ENCODE measurements at places on chromosomes 7 and 10. TPM values are rescaled to one million over a fixed set of nuclear protein-coding genes. Genes with fewer than 3 reads are reported as not detected.

DNA sequence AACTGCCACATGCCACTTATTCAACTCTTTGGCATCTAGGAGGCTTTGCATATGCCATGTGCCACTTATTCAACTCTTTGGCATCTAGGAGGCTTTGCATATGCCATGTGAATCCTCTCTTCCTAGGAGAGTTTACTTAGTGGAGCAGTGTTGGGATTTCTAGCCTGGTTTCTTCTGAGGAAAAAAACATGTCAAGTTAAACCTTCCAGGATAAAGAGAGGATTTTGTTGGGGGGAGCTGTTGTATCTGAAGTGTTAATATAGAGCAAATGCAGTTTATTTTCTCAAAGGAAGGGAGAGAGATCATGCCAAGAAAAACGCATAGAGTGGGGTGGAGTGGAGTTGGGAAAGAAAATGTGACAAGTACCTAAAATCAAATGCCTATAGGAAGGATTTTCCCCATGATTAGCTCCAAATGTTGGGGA, 91.5 kb downstream of the MCU start:
- DNase-seq, result no peak

- DNase-seq, result no peak
These were observed 85.4 kb downstream of the MKX start for GRCh38 chr10:27660268-27660667.

DNA sequence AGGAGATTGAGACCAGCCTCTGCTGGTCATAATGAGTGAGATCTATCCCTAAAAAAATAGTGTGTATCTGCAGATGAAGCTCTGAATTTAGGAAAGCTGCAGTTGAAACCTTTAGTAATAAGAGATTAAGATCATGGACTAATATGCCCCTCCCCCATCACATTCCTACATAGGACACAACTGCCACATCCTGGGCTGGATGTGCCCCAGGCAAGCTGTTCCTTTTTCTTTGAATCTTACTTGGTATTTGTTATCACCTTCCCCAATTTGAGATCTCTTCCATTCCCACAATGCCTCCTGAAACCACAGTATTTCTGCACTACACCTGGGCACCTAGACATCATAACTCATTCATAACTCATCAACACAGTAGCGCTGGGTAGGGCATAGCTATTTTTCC, 74.1 kb downstream of the DOCK1 start:
- no peak for DNase-seq

DNA sequence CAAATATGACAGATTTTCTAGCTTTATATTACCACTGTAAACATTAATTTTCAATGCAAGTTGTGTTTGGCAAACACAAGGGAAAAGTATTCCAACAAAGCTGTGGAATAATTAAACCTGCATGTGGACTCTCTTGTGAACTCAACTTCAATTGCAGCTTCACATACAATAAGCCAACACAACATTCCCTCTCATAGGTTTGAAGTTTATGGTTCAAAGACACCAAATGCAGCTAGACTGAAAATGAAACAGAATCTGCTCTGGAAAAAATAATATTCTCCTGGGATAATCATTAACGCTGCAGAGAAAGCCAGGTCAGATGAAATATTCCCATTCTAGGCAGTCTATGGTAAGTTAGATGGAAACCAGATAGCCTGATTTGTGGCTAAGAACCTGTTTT, 105.8 kb upstream of the VIPR2 start:
- DNase-seq, result no peak

DNA sequence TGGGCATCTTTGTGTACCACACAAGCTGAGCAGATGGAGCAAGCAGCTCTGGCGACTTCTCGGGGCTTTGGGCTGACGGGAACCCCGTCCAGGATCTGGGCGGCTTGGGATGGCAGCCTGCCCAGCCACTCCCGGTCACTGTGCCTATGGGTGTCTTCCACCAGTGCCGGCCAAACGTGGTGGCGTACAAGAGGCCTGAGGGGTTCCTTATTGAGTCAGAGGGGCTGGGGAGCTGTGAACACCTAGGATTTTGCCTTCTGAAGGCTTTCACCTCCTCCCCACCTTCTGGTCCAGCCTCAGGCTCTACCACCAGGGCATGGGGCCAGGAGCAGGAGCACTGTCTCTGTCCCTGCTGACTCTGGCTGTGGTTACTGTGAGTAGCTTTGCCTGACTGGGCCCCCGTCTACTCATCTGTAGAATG, 71.8 kb upstream of the PPIF start:
- no peak for DNase-seq

DNA sequence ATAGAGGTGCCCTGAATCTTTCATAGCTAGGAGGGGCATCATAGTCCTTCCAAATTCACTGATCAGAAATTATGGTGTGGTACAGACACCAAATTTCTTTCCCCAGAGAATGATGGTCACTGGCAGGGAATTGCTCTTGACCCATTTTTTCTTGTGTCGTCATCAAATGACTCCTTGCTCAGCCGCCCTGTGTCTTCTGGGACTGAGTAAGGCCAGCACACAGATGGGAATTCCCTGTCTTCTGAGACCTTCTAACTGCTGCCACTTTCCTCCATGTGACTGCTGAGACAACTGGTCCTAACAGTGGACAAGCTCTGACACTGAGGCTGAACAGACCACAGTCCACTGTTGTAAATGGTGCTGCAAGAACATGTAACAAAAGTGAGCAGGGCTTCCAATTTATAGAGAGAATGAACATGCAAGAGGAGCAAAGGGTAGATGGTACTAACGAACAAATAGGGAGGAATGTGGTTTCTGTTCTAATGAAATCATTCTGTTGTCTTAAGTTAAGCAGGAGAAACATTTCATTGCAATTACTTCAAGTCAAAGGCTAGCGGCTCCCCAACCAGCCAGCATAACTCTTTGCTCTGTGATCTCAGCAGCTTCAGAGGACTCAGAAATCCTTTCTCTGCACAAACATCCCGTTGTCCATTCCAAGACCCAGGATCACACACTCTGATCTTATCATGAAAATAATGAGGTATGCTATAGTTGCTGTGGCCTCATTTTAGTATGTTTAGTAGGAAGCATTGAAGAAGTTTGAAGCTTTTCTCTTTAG, 235.9 kb upstream of the PRSS1 start:
- no peak for DNase-seq

DNA sequence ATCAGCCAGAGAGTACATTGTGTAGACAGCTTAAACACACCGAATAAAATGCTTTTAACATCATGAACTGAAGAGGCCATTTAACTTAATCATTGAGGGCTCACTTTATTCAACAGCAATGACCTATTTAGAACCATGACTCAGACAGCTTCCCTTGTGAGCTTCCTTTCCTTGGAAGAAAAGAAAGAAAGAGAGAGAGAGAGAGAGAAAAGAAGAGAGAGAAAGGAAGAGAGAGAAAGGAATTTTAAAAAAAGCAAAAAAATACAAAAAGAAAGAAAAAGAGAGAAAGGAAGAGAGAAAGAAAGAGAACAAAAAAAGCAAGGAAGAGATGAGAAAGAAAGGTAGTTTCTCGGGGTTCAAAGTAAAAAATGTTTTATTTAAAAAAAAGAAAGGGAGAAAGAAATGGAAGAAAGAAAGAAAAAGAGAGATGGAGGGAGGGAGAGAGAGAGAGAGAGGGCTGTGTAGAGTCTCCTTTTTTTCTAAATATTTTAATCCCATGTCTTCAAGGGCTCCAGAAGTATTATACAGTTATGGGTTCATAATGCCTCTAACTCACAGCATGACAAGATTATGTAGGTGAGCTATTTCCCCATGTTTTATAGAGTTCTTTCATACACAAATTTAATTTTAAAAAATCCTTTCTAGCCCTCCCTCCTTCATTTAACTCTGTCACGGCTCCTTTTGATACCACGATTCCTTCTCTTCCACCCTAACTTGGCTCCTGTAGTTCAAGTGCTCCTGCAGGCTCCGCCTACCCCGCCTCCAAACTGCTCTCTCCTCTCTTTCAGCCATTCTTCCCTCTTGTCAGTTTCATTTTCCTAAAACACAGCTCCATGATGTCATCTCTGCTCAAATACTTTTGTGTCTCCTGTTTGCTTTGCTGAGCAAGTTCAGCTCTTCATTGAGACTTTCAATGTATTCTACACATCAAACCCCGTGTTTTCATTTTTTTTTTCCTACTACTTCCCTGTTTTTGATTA, 85.5 kb downstream of the PRTFDC1 start:
- no peak for DNase-seq

- DNase-seq, result no peak
These were observed 56.4 kb upstream of the GNAI1 start for GRCh38 chr7:80078159-80078731.

GRCh38 chr10:71274901-71275796, 43.9 kb upstream of the SLC29A3 start:
- no peak for DNase-seq

DNA sequence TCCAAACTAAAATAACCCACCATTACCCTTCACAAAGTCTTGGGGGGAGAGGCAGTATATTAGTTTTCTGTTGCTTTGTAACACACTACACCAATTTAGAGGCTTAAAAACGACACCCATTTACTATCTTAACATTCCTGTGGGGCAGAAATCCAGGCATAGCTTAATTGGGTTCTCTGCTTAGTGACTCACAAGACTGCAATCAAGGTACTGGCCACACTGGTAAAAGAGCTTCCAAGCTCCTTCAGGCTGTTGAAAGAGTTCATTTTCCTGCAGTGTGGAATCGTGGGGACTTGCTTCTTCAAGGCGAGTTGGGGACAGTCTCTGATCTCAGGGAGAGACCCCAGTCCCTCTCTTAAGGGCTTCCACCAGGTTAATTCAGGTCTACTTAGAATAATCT, 139.1 kb downstream of the XPNPEP1 start:
- no peak for DNase-seq

DNA sequence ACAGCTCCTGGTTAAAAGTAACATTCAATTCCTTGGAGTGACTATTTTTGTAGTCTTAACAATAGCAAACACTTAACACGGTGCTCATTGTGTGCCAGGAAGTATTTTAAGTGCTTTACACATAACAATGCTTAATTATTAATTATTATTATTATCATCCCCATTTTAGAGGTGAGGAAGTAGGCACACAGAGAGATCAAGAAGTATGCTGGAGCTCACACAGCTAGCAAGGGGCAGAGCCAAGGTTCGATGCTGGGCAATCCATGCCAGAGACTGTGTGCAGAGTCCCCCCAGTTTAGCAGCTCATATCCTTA, 48.2 kb upstream of the SMNDC1 start:
- no peak for DNase-seq

DNA sequence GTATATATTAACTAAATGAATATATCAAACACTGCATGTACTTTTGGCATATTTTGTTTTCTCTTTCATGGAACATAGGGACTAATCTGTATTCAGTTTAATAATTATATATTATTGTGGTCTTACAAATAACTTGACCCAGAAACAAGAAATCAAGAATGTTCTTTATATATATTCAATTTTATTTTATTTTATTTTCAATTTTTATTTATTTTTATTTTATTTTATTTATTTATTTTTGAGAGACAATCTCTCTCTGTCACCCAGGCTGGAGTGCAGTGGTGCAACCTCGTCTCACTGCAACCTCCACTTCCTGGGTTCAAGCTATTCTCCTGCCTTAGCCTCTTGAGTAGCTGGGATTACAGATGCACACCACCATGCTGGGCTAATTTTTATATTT, 258.4 kb upstream of the MYO3A start:
- no peak for DNase-seq

DNA sequence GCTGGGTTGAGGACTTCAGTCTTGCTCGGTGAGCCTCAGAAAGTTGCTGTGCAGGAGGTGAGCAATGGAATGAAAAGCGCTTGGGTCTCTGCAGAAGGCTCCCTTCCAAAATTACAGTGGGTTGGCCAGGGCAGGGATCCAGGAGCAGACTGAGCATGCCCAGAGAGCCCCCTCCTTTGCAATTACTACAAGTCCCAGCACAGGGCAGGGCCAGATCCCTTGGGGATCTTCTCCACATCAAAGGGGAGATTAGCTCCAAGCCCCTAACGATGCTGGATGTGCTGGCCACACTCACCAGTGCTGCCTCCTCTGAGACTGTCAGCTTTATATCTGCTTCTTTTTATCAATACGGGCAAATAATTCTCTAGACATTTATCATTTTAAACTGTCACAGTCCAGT, 337.5 kb downstream of the RPS24 start:
- no peak for DNase-seq

DNA sequence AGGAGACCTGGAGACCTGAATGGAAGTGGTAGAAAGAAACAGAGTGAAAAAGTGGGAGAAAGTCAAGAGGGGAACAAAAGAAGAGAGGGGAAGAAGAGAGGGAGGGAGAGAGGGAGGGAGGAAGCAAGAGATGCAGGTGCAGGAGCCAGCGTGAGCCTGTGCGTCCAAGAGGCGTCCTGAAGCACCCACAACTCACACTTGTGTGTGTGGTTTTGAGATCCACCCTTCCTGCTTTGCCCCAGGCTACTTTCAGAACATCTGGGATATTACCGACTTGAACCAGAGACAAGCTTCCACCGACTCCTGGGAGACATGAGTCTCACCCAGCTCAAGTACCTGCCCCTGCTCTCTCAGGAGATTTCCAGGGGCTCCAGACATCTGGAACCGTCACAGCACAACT, 9.8 kb downstream of the AFAP1L2 start:
- DNase-seq, result no peak

- DNase-seq, result no peak
These were observed 72.5 kb downstream of the SPAG6 start for GRCh38 chr10:22417736-22418268.

DNA sequence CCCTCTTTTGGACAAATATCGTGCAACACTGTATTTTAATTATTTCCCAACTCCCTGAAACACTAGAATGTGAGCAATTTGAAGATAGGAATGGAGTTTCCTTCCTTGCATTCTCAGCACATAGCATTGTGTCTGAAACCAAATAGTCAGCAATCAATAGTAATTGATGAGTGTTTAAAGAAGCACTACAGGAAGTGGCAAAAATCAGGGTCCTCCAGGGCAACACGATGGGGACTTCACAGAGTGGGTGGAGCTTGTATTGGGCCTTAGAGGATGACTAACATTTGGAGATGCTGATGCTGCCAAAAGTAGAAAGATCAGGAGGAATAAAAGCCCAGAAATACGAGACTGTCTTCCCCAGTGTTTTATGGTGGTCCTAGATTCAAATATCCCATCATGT, 94.9 kb downstream of the NPSR1 start:
- no peak for DNase-seq

- DNase-seq, result no peak
These were observed 91.0 kb downstream of the GNAT3 start for GRCh38 chr7:80420876-80421275.

DNA sequence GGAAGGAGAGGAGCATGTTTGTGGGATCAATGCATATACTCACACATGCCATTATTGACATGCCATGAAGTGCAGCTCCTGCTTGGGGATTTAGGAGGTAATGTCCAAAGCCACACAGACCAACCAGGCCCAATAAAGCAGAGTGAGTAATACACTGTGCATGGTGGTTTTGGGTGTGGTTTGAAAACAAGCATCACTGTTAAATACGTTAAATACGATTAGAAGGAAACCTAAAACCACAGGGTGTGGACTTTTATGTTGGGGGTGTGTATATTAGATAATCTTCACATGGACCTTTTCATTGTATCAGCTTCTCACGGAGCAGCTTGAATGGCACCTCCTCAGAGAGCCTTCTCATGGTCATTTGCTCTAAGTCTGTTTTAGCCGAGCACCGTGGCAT, 10.4 kb upstream of the EIF3A start:
- DNase-seq, result no peak

GRCh38 chr7:150993511-150993910, 2.7 kb downstream of the NOS3 start:
- no peak for DNase-seq

GRCh38 chr10:129774736-129775401, 189.2 kb downstream of the EBF3 start:
- DNase-seq, result no peak

Gene CCDC6
- total RNA-seq, result 65.5 TPM

Gene TLX1
- not detected for total RNA-seq

Gene OR6V1
- not detected for total RNA-seq

Gene ZNF487
- total RNA-seq, result 3.8 TPM

Gene HMX3
- total RNA-seq, result not detected

Gene FFAR4
- 0.88 TPM for total RNA-seq

Gene NPC1L1
- total RNA-seq, result 0.10 TPM
